ENCODE measurements at places on chromosomes 12 and 14.

- DNase-seq: no peak
These were observed 72.0 kb upstream of the FKBP4 start for GRCh38 chr12:2722806-2723205.

- DNase-seq: no peak
These were observed 15.8 kb upstream of the RBM19 start for GRCh38 chr12:113981876-113982275.

DNA sequence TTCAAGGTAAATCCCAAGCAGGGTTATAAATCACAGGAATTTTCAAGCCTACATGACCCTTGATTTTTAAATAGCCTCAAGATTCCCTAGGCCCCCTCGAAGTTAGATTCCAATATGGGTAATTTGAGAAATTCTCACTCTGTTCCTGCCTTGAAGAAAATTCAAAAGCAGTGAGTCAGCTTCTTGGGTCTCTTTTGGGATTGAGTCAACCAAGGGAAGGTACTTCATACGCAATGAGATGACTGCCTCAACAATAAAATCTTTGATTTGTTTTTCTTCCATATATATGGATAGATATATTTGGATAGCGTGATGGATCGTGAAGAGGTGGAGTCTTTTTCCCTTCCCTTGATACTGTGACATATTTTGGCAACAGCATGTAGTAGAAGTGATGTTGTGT lies 180.4 kb upstream of the ATP2B1 start:
- DNase-seq: no peak

GRCh38 chr12:112218150-112218549 lies 92.8 kb downstream of the TRAFD1 start:
- no peak for DNase-seq

DNA sequence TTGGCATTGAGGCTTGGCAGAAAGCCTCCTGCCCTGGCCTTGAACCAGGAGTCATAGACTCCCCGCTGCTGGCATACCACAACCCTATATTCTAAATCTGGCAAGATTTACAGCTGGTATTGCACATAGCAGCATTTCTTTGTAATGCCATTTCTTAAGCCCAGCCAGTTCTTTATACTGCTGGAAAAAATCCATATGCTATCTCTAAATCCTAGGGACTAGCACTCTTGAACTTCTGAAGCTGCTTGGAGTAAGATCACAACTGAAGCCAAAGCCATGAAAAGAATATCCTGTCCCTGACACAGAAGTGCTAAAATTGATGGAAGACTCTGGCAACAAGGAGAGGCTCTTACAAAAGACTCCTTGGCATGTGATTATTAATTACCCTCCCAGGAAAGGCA lies 89.3 kb downstream of the KCNC2 start:
- no peak for DNase-seq

- no peak for DNase-seq
These were observed 302.7 kb downstream of the CEP128 start for GRCh38 chr14:80638620-80639515.

DNA sequence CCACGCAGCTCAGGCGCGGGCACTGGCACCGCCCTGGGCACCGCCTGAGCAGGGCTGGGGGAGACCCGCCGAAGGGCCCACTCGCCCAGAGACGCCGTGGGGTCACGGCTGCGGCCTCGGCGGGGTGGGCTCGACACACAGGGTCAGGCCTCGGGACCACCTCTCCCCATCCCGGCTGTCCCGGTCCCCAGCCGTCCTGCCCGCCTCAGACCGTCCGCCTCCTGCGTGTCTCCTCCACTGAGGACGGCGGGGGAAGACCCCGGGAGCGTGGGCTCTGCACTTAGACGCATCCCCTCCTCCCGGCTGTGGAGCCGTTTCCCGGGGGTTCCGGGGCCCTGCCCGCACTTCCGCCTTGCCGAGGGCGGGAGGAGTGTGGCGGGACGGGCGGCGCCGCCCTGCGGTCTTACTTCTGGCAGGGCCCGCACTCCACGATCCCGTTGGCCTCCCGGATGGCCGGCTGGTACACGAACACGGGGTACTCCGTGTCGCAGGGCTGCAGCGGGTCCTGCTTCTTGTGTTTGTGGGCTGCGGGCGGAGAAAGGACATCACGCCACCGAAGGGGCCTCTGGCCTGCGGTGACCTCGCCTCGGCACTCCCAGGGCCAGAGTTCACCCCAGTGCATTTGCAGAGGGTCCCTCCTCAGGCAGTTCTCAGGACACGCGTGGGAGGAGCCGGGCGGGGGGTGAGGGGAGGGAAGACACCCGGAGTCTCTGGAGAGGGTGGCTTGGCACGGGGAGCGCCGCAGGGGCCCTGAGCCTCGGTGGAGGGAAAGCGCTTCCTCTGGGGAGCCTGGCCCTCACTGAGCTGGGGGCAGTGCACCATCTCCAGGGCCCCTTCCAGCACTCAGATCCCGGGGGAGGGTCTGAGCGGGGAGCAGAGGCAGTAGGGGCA lies 23.1 kb upstream of the LRTM2 start:
- peak; percentile 62 for DNase-seq

GRCh38 chr14:50425816-50426215 lies 29.1 kb upstream of the CDKL1 start:
- no peak for DNase-seq

DNA sequence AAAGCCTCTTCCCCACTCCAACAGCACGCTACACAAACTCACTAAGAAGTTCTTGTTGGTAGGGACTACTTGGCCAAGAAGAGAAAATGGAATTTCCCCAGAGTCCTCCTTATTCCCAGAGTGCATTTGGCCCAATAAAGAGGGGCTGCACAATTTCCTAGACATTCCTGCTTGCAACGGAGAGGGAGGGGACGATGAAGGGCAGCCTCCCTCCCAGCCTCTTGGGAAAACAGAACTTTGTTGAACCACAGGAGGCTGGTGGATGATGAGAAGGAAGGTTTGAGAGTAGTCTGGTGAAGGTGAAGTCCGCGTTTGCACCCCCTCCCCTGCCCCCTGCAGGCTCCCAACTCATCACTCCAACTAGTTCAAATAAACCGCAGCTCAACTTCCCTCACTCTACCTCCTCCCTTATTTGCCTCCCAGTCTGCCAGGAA lies 19.1 kb upstream of the TBX3 start:
- DNase-seq: no peak

GRCh38 chr12:21073822-21074460 lies 57.1 kb upstream of the SLCO1B1 start:
- DNase-seq: no peak

DNA sequence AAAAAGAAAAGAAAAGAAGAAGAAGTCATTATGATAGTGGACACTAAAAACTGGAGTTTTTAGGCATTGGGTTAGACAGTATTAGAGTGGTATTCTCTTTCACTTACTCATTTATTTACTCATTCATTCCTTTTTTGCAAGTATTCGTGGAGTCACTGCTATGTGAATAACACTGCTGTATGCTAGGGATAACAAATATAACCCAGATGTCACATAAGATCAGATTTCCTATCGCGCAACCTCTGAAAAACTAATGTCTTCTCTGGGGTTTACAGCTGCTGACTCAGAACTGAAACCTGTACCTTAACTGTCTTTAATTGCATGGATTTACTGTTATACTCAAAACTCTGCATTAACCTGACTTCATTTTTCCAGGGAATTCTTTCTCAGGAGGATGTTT lies 353.7 kb downstream of the LRIG3 start:
- no peak for DNase-seq

GRCh38 chr14:73125746-73126145 lies 10.6 kb upstream of the PSEN1 start:
- no peak for DNase-seq

GRCh38 chr14:100391724-100392123 lies 68.6 kb downstream of the SLC25A47 start:
- no peak for DNase-seq

- DNase-seq: no peak
These were observed 24.5 kb downstream of the PCNX4 start for GRCh38 chr14:60116181-60116580.

DNA sequence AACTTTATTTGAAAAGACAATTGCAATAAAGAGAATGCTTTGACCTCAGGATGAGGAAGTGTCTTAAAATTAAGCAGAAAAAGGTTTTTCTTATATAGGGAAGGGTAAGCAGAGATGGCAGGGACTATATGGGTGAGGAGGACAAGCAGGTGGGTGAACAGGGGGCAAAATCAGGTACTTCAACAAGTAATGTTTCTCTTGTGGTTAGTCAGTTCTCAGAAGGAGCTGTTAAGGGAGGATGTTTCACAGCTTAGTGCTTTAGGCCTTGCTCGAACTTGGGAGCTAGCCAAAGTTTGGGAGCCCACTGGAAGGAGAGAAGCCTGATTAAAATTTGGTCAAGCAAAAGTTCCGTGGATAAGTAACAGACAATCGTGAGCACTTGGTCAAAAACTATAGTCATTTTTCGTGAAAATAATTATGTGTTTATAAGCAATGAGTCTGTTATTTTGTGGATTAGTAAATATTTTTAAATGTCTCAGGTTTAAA lies 364.2 kb upstream of the TMPO start:
- DNase-seq: no peak

- DNase-seq: no peak
These were observed 62.4 kb downstream of the TMX1 start for GRCh38 chr14:51302295-51303030.

- no peak for DNase-seq
These were observed 306.3 kb downstream of the APAF1 start for GRCh38 chr12:98951406-98951805.

- DNase-seq: no peak
These were observed 166.9 kb upstream of the BTG1 start for GRCh38 chr12:92312463-92312964.

GRCh38 chr14:76904740-76905569 lies 78.7 kb downstream of the LRRC74A start:
- peak; percentile 82 for DNase-seq

- DNase-seq: no peak
These were observed 185.1 kb upstream of the CDKN3 start for GRCh38 chr14:54211551-54212308.

- DNase-seq: no peak
These were observed 989 bp upstream of the DRAM1 start for GRCh38 chr12:101876322-101876860.

- no peak for DNase-seq
These were observed 707 bp downstream of the DHRS1 start for GRCh38 chr14:24298892-24299254.

- DNase-seq: no peak
These were observed 18.0 kb downstream of the MAP1LC3B2 start for GRCh38 chr12:116577154-116577561.

- DNase-seq: no peak
These were observed 425.2 kb upstream of the MIS18BP1 start for GRCh38 chr14:45678163-45678562.

DNA sequence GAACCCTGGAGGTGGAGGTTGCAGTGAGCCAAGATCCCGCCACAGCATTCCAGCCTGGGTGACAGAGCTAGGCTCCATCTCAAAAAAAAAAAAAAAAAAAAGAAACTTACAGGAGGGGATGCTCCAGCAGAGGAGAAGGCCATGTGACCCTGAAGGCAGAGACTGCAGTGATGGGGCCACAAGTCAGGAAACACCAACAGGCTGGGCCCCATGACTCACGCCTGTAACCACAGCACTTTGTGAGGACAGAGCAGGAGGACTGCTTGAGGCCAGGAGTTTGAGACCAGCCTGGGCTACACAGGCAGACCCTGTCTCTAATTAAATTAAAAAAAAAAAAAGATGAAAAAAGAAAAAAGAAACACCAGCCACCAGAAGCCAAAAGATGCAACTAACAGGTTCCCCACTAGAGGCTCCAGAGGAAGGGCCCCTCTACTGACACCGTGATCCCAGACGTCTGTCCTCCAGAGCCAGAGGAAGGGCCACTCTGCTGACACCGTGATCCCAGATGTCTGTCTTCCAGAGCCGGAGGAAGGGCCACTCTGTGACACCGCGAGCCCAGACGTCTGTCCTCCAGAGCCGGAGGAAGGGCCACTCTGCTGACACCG lies 9.1 kb upstream of the GLT1D1 start:
- peak; percentile 57 for DNase-seq

- DNase-seq: peak; percentile 41
These were observed 810 bp downstream of the MARCHF9 start for GRCh38 chr12:57755454-57756372.

GRCh38 chr12:128794661-128795529 lies 28.9 kb downstream of the SLC15A4 start:
- DNase-seq: no peak

DNA sequence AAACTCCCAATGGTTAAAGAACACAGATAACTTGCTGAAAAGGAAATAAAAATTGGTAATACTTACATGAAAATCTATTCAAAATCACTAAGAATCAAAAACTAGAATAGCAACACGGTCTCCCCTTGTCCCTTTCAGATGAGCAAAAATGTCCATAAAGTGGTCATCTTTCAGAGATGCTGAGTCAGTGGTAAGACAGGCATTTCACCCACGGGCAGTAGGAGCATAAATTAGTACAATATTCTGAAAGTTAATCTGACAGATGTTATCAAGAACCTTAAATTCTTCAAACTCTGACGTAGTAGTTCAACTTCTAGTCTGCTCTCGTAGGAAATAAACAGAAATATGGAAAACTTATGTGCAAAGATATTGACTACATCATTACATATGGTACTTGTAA lies 33.1 kb upstream of the GNPNAT1 start:
- no peak for DNase-seq

DNA sequence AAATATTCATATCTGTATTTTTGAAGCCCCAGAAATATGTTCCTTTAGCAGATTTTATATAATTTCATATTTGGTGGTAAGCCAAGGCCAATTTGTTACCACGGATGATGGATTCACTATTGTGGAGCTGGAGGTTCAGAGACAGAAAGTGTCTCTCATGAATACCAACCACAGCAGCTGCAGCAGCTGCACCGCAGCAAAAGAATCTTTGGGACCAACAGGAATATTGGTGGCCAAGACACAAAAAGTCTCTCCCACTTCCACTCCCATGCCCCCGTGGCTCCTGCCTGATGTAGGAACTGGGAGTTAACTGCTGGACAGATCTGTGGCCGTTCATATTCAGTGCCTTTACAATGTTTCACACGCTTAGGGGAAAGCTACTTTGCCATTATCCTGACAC lies 155.3 kb downstream of the ADAMTS20 start:
- DNase-seq: no peak

DNA sequence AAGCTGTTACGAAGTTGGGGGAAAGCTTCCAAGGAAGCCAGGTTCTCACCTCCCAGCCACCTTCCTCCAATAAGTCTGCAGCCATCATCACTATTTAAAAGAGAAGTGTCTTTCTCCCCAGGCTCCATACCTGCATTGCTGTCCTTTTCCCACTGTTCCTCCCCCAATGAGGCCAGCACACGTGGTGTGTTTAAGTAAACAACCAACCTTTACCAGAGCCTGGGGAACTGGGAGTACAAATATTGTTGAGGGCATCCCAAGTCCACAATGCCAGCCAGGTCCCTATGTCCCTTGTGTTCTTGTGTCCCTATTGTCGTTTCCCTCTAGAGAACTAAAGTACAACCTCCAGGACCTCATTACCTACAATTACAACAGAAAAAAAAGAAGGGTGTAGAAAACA lies 49.2 kb upstream of the PNMA1 start:
- DNase-seq: no peak

GRCh38 chr14:101039031-101039754 lies 135.7 kb upstream of the RTL1 start:
- DNase-seq: no peak

- no peak for DNase-seq
These were observed 19.5 kb upstream of the PEX5 start for GRCh38 chr12:7169951-7170350.

- DNase-seq: no peak
These were observed 69.6 kb upstream of the CHST11 start for GRCh38 chr12:104387190-104387589.

GRCh38 chr12:26940516-26941214 lies 2.4 kb downstream of the FGFR1OP2 start:
- peak; percentile 23 for DNase-seq

- no peak for DNase-seq
These were observed 135.1 kb downstream of the TMEM30B start for GRCh38 chr14:61145903-61146481.
